GM20000 (cell line): ENCODE measurements at places on chromosomes 3 and 15.

DNA sequence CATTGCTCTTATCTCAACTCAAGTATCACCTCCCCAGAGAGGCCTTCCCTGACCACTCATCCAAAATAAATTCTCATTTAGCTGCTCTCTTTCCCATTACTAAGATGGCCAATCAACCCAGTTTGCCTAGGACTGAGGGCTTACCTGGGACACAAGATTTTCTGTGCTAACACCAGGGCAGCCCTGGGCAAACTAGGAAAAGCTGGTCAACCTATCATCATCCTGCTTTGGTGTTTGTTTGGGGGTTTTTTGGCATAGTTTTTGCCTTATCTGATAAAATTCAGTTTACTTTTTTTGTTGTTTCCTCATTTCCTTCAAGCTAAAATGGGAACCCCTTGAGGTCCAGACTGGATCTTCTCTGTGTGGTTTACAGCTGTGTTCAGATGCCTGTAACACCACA, 131.4 kb upstream of the NR2F2 start:
- no peak for DNase-seq

- DNase-seq = no peak
Measured at GRCh38 chr3:6516694-6517093, 344.2 kb upstream of the GRM7 start.

- no peak for DNase-seq
Measured at GRCh38 chr15:31452595-31453557, 126.2 kb downstream of the KLF13 start.

DNA sequence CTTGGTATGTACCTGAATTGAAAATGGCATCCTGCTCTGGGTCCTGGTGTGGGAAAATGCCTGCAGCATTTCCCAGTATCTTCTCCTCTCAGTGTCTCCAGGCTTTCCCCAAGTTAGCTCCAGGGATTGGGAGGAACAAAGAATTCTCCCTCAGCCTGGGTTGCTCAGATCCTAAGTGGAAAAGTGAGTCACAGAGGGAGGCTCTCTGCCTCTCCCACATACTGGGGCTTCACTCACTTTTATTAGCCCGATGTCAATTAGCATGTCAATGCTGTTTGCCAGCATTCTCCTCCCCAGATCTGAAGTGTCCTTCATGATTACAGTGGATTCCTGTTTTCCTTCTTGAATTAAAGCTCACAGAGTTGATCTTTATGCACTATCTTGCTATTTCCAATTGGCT, 655.0 kb downstream of the EPHA3 start:
- DNase-seq = no peak

GRCh38 chr15:65772930-65773329, 19.2 kb downstream of the DENND4A start:
- no peak for DNase-seq

GRCh38 chr3:171416666-171417065, 43.5 kb downstream of the TNIK start:
- DNase-seq = no peak

- peak; percentile 97 for DNase-seq
Measured at GRCh38 chr15:43133430-43134156, at the start of gene TMEM62. TMEM62 (plus strand) TSS chr15:43133586; CDS start chr15:43133803, 217 bp downstream.

- peak; percentile 20 for DNase-seq
Measured at GRCh38 chr15:55475842-55476241, 32.2 kb downstream of the DNAAF4 start.

GRCh38 chr3:16866571-16866970, 18.2 kb upstream of the PLCL2 start:
- no peak for DNase-seq
